ENCODE measurements at places on chromosomes 11 and 22.
A peak's percentile ranks its signal among the peaks of the same experiment; 100 is the strongest.

GRCh38 chr11:68932933-68933577 lies 29.4 kb downstream of the IGHMBP2 start:
- no peaks in the 10 kb centered on the region for H3K27me3 ChIP-seq
- H3K4me3 ChIP-seq: no peak overlapping the region
- H3K4me1 ChIP-seq: no peaks in the 10 kb centered on the region
- no peak for DNase-seq
- H3K27ac ChIP-seq: no peak overlapping the region
- H3K36me3 ChIP-seq: peaks cover 47% of the 10 kb centered on the region

GRCh38 chr11:1770528-1770927 lies 6.8 kb upstream of the CTSD start:
- H3K27ac ChIP-seq: peak overlapping the region; percentile 44
- DNase-seq: no peak
- H3K4me3 ChIP-seq: peak overlapping the region; percentile 17
- no peaks in the 10 kb centered on the region for H3K27me3 ChIP-seq
- peaks cover 39% of the 10 kb centered on the region for H3K4me1 ChIP-seq
- H3K36me3 ChIP-seq: peaks cover 6% of the 10 kb centered on the region

DNA sequence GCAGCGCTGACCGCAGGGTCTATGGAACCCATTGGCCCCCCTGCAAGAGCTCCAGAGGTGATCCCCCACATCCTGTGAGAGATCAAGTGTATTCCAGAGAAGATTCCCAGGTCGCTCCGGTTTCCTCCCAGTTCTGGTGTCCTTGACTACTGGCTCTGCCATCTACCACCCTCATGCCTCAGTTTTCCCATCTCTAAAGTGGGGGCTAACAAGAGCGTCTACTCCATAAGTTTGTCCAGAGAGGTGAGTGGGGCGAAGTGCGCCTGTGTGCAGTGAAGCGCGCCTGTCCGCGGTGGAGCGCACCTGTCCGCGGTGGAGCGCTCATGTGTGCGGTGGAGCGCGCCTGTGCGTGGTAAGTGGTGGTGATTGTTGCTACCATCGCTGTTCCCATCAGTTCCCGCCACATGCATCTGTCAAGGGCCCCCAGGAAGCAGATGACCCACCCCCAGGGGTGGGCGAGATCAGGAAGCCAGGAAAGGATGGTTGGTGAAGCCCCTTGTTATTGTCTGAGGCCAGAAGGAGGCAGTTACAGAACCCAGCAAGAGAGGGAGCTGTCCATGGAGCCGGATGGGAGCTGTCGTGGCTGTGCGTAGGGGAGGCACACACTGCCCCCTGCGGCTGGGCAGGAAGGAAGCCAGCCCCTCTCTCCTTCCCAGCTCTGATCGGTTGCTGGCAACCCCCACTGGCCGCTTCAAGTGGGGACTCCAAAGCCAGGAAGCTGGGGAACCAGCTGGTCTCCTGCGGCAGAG lies 73.2 kb upstream of the FGF3 start:
- no peak overlapping the region for H3K4me3 ChIP-seq
- DNase-seq: no peak
- H3K27ac ChIP-seq: no peak overlapping the region

GRCh38 chr11:63609971-63610580 lies 4.2 kb downstream of the PLAAT3 start:
- no peak for DNase-seq
- no peaks in the 10 kb centered on the region for H3K27me3 ChIP-seq
- H3K4me3 ChIP-seq: no peak overlapping the region

DNA sequence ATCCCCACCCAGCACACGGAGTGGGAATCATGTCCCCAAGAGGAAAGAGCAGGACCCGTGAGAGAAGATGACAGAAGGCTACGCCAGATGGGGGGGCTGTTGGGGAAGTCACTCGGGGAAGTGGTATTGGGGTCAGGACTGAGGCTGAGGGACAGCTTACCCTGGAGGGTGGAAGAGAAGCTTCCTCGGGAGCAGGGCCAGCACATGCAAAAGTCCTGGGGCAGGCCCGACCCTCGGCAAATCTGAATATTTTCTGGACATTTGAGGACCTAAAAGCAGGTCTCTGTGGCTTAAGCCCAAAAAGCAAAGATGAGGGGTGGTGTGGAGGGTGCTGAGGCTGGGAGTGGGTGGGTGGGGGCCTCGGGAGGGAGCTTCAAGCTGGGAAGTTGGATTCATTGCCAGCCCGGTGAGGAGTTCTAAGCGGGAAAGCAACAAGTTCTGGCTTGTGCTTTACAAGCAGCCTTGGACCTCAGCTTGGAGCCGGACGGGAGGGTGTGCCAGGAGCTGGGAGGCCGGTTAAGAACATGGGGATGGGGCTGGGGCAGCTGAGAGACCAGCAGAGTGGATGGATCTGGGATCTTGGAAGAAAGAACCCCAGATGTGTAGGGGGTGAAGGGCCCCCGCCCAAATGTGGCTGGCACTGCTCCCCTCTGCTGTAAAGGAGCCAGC lies 34.9 kb downstream of the GRAMD4 start:
- H3K4me1 ChIP-seq: peaks cover 12% of the 10 kb centered on the region
- H3K4me3 ChIP-seq: no peak overlapping the region
- no peaks in the 10 kb centered on the region for H3K27me3 ChIP-seq
- no peak overlapping the region for H3K27ac ChIP-seq
- peak; percentile 67 for DNase-seq

- H3K36me3 ChIP-seq: no peaks in the 10 kb centered on the region
- H3K27me3 ChIP-seq: no peaks in the 10 kb centered on the region
- no peak overlapping the region for H3K4me3 ChIP-seq
- DNase-seq: no peak
- no peak overlapping the region for H3K27ac ChIP-seq
Measured at GRCh38 chr11:128318856-128319474, 268.4 kb downstream of the ETS1 start.

DNA sequence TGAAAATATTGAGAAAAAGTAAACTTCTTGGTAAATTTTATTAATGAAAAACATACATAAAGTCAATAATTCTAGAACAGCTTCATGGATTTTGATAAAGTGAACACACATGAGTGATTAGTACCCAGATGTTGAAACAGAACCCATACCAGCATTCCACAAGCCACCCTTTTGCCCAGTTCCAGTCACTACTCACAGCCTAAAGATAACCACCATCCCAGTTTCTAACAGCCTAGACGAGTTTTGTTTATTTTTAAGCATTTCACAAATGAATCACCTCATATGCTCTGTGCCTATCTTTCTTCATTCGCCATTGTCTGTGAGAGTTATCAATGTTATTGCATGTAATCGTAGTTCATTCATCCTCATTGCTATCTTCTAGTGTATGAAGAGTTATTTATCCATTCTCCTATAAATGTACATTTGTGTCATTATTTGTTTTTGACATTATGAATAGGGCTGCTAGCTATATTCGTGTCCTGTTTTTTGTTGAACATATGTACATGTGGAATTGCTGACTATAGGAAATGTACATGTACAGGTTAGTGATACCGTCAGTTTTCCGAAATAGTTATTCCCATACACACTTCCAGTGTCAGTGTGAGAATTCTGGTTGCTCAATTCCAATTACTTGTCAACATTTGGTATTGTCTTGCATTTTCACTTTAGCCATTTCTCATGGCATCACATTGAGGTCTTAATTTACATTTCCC lies 44.5 kb upstream of the TEAD1 start:
- DNase-seq: peak; percentile 24
- H3K4me3 ChIP-seq: no peak overlapping the region
- no peak overlapping the region for H3K27ac ChIP-seq
- H3K27me3 ChIP-seq: no peaks in the 10 kb centered on the region

DNA sequence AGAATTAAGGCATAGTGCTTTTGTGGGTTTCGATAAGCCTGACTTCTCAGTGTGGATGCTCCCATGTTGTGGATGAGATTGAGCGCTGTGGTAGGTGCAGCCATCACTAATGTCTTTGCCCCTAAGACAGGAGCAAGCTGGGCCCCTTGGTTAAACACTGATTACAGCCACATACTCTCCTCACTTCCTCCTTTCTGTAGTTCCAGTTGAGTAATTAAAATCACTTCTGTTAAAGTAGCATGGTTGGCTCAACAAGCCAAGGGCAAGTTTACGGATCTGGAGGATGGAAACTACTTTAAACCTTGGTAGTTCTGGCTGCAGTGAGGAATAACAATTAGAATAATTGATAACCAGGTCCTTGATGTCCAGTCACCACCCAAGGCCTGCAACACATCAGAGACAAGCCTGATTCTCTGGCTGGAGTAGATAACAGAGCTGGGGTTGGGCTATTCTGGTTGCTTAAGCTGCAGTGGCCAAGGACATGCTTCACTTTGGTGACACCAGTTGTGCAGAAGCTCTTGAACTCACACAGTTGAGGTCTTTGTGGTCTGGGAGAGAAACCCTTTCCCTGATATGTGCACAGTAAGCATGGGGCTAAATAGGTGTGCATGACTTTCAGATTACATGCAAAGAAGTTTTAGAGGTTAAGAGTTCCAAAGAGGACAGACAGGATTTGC lies 81.3 kb downstream of the KIRREL3 start:
- no peaks in the 10 kb centered on the region for H3K27me3 ChIP-seq
- no peaks in the 10 kb centered on the region for H3K36me3 ChIP-seq
- no peak for DNase-seq
- no peaks in the 10 kb centered on the region for H3K4me1 ChIP-seq

GRCh38 chr11:64131683-64132190 lies 34.2 kb downstream of the MACROD1 start:
- H3K4me3 ChIP-seq: no peak overlapping the region
- H3K27me3 ChIP-seq: no peaks in the 10 kb centered on the region
- no peak overlapping the region for H3K27ac ChIP-seq
- DNase-seq: no peak
- no peaks in the 10 kb centered on the region for H3K4me1 ChIP-seq

All from MCF 10A (cell line).